Posterior vena cava (tissue), 2 donors: ENCODE measurements at places on chromosomes 12 and 14.

- DNase-seq: no peak
These were observed 31.2 kb downstream of the VEZT start for GRCh38 chr12:95248604-95249360.

GRCh38 chr14:79412822-79413221, 798.5 kb downstream of the DIO2 start:
- DNase-seq: no peak

GRCh38 chr12:78146365-78146772, 315.7 kb downstream of the NAV3 start:
- DNase-seq: no peak

DNA sequence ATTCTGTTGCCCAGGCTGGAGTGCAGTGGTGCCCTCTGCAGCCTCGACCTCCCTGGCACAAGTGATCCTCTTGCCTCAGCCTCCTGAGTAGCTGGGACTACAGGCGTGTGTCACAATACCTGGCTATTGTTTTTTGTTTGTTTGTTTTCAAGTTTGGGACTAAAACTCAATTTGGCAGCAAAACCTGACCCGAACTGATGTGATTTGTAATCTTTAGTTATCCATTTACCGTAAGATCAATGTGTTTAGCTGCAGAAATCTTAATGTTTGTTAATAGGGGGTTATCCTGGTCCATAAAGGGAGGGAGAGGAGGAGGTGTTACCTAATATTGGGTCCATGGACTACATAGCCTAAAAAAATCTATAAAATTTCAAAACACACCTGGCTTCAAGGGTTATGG, 738 bp upstream of the C1S start:
- no peak for DNase-seq

GRCh38 chr14:63707216-63707615, 20.6 kb downstream of the SGPP1 start:
- DNase-seq: no peak

DNA sequence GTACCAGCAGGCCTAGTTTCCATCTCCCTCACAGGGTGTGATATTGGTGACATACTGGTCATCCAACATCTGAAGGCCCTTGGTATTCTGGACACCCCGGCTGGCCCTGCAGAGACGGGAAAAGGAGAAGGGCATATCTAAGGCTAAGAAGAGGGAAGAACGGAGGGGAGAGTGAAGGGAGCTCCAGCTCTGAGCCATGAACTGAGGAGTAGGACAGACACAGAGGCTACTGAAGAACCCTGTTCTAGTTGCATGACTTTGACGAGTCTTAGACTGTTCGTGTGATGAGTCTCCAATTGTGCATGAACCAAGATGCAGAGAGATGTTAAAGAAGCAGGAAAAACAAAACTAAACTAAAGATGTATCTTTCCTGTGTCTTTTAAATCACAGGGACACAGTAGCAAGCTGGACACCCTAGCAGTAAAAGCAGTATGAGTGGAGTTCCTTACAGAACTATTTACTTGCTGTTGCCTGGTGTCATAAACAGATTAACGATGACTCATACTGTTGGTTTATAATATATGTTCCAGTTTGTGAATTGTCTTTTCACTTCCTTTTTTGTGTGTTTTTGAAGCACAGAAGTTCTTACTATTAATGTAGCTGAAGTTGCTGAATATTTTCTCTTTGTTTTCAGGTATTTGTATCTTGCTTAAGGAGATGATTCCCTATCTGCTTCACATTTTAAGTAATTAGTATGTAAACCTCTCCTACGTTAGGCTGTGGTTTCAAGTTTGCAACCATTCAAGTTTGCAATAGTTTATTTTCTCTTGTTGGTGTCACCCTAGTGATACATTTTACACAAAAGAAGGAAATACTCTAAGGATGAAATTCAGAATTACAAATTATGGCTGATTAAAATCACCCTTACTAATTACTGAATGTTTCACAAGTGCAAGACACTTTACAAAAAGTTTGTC, 15.7 kb downstream of the FAR2 start:
- no peak for DNase-seq

DNA sequence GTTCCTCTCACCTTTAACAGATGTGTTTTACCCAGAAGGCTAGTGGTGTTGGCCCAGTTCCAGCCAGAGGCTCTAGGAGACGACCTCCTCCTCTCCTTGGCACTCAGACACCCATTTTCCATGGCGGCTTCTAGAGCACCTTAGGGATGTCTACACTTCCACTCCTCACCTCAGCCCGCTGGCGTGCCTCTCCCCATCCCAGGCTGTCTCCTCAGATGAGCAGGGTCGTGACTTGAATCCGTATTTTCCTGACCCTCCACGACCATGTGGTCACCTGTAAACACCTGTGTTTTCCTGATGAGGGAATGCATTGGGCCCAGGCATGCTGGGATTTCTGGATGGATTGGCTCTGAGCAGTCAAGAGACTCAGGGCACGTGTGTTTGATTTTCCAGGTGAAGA, 21.8 kb upstream of the RIN3 start:
- no peak for DNase-seq

DNA sequence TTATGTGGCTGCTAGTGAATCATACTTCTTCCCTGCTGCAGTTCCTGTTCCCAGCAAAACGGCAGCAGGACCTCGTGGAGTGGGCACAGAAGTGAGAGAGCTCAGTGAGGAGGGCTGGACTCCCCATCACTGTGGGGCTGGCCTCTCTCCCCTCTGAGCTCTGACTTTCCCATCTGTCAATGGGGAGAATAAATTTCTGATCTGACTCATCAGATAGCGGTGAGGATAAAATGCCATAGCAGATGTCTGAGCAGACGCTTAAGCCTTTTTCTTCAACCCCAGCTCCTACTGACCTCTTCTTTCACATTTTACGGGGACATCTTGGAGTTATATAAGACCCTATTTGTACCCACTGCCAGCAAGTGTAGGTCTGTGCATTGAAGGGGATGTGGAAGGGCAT, 116.6 kb downstream of the CRACR2A start:
- peak; percentile 8 for DNase-seq

DNA sequence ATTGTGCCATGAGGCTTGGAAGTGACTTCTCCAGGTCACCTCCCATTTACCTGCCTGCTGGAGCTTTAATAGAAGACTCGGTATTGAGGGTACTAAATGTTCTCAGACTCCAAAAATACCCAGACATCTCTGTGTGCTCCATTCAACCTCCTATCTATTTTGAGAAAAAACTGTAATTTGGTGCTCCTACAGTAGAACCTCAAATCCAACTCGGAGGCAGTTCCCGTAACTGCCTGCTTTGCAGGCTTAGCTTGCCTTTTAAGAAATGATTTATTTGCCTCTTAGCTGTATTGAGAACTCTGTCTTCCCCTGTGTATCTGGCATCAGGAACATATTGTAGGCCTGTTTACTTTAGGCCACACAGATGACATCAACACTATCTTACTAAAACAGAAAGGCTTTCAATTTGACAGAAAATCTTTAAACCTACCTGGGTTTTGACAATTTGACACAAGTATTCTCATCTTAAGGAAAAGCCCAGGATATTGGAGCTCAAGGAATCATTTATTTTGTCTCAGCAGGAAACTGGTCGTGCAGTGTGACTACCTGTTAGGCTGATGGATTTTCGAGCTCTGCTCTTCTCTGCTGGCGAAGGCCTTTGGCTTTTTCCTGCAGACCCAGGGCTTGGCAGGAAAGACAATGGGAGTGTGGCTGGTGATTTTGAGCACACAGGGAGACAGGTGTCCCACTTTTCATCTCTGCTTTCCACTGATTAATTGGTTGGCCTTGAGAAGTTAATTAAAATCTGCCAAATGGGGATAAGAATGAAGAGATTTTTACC, 314.8 kb downstream of the SNAPC1 start:
- DNase-seq: no peak

DNA sequence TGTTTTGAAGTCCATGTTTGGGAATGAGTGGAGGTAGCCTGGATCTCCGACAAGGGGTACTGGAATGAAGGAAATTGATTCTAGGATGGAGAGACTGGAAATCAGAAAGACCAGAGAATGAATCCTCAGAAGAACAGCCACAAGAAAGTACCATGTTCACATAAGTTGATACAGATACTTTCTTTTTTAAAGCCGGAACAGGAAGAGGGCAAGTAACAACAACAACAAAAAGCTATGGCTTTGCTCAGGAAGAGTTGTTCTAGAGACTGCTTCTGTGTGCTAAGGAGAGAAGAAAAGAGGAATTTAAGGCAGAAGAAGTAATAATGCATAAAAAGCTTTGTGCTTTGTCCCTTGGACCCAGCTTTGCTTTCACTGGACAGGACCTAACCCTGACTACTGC, 6.2 kb downstream of the TC2N start:
- DNase-seq: no peak

DNA sequence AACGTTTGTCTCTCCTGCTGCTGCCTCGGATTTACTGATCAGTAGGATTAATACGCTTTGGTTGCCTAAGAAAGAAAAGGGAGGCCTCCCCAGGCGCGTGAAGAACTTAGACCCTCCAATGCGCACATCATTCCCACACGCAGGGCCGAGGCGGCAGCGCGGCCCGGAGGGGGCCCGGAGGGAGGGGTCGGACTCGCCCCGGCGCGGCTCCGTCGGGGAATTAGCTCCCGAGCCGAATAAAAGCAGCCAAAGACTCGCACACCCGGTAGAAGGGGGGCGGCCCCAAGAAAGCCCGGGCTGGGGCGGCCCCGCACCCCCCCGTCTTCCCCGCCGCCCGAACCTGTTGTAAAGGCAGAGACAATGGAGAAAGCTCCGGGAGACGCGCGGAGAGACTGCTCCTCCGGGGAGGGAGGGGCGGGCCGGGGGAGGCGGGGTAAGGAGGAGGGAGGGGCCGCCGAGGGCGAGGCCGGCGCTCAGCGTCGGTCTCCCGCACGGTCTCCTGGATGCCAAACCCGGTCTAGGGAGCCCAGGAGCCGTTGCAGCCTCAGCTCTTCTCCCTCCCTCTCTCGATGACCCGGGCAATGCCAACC, at the start of gene NELL2:
NELL2 (minus strand) TSS at position 362 of the 590 bp plus-strand sequence. CDS start 446 bp downstream, outside the sequence.
- peak; percentile 75 for DNase-seq
